T-helper 1 cell treated with Interleukin-12 subunit alpha and Interleukin-12 subunit beta and Interleukin-4 antibody, amounts not matched to agents 30 ng/mL and 1 ng/mL, for 36 hours (primary cell): ENCODE measurements at places on chromosomes 1 and 21. TPM values are rescaled to one million over a fixed set of nuclear protein-coding genes. Genes with fewer than 3 reads are reported as not detected.

The LRRN2 gene
- 0.20 TPM in 1 of 2 replicates, not detected in the other for total RNA-seq

The HTR6 gene
- total RNA-seq = not detected in 2 replicates

The SERINC2 gene
- total RNA-seq = 0.10 and 0.29 TPM in 2 replicates

The F13B gene
- not detected in 2 replicates for total RNA-seq

The LRRC52 gene
- not detected in 2 replicates for total RNA-seq

The TMEM52 gene
- not detected in 2 replicates for total RNA-seq

The TRMT13 gene
- 21.7 and 23.1 TPM in 2 replicates for total RNA-seq

The SLC16A1 gene
- 47.7 and 48.8 TPM in 2 replicates for total RNA-seq

The SLC44A3 gene
- 0.15 and 0.22 TPM in 2 replicates for total RNA-seq

The TNNI3K gene
- not detected in 2 replicates for total RNA-seq

The CSMD2 gene
- total RNA-seq = not detected in 2 replicates

The DNM3 gene
- total RNA-seq = 1.2 and 1.8 TPM in 2 replicates

The TFAP2E gene
- 0.42 and 0.83 TPM in 2 replicates for total RNA-seq

The SLC30A10 gene
- total RNA-seq = not detected in 2 replicates

The PLEKHO1 gene
- 58.7 and 60.5 TPM in 2 replicates for total RNA-seq

The TTLL7 gene
- 1.9 and 2.3 TPM in 2 replicates for total RNA-seq

The PADI4 gene
- total RNA-seq = 0.17 TPM in 1 of 2 replicates, not detected in the other

The LRRIQ3 gene
- total RNA-seq = 0.39 and 0.44 TPM in 2 replicates

The OR2T29 gene
- not detected in 2 replicates for total RNA-seq

The SMIM34 gene
- not detected in 2 replicates for total RNA-seq

The KIAA1614 gene
- 0.37 and 0.76 TPM in 2 replicates for total RNA-seq

The KAZN gene
- 0.20 and 0.34 TPM in 2 replicates for total RNA-seq

The CHIT1 gene
- 0.27 and 0.41 TPM in 2 replicates for total RNA-seq

The CREB3L4 gene
- 6.1 and 6.2 TPM in 2 replicates for total RNA-seq

The MED8 gene
- 41.8 and 46.9 TPM in 2 replicates for total RNA-seq

The DENND2D gene
- 262 and 263 TPM in 2 replicates for total RNA-seq

The LCE2C gene
- total RNA-seq = not detected in 2 replicates

The MTARC1 gene
- not detected in 2 replicates for total RNA-seq

The CCDC185 gene
- not detected in 2 replicates for total RNA-seq

The CRP gene
- not detected in 2 replicates for total RNA-seq

The EPS15 gene
- 58.1 and 60.4 TPM in 2 replicates for total RNA-seq

The SYCP1 gene
- total RNA-seq = not detected in 2 replicates

The DMRTA2 gene
- total RNA-seq = not detected in 2 replicates

The SH2D1B gene
- not detected in 2 replicates for total RNA-seq

The LEFTY1 gene
- total RNA-seq = not detected in 2 replicates

The ITLN2 gene
- total RNA-seq = not detected in 2 replicates

The CR1 gene
- 0.02 TPM in 2 replicates for total RNA-seq

The L1TD1 gene
- total RNA-seq = not detected in 2 replicates

The TNFRSF9 gene
- total RNA-seq = 13.8 and 13.9 TPM in 2 replicates

The TOMM20 gene
- 75.8 and 83.9 TPM in 2 replicates for total RNA-seq

The TMEM81 gene
- 2.6 and 3.1 TPM in 2 replicates for total RNA-seq

The RXFP4 gene
- total RNA-seq = not detected in 2 replicates

The KRTAP13-2 gene
- not detected in 2 replicates for total RNA-seq

The CTSS gene
- 100 and 101 TPM in 2 replicates for total RNA-seq

The SLC9C2 gene
- not detected in 2 replicates for total RNA-seq

The FCRL1 gene
- not detected in 2 replicates for total RNA-seq

The SAMD11 gene
- not detected in 2 replicates for total RNA-seq

The S100A11 gene
- 450 TPM in 2 replicates for total RNA-seq

The RPTN gene
- total RNA-seq = not detected in 2 replicates
